ENCODE measurements at places on chromosomes 2 and 18.

- no peak for DNase-seq
Observed at GRCh38 chr2:127080226-127080937, 26.6 kb downstream of the BIN1 start.

GRCh38 chr2:19505199-19506136 is 147.0 kb upstream of the OSR1 start:
- no peak for DNase-seq

DNA sequence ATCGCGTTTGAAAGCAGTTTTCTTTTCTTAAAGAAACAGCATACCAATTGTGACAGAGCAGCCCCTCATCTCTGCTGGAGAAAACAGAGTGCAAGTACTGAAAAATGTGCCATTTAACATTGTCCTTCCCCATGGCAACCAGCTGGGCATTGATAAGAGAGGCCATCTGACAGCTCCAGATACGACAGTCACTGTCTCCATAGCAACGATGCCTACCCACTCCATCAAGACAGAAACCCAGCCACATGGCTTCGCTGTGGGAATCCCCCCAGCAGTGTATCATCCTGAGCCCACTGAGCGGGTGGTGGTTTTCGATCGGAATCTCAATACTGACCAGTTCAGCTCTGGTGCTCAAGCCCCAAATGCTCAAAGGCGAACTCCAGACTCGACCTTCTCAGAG is 9.5 kb downstream of the GRHL1 start:
- DNase-seq: no peak

DNA sequence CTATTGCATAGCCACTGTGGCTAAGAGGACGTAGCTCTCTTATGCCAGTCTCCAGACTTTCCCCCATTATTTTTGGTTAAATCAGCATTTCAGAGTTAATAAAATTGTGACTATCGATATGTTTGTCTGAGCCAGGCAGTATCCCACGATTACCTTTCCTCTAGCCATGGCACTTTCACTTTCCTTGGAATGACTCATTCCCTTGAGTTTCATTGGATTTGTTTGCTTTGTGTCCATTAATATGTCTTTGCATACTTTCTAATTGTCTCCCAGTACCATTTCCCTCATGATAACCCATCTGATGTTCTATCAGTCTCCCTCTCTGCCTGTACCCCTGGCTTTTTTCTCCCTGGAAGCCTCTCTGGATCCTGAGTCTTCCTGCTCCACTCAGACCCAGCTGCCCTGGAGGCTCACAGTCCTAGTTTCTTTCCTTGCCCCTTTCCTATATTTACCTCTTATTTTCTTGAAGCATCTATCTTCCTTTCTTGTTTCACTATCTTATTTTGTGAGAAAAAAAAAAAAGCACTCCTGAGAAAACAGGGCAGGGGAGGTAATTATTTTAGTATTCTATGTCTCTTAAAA is 126.1 kb downstream of the MTX2 start:
- DNase-seq: no peak
